Hypothalamus (tissue), 51 donors: ENCODE measurements at places on chromosomes 4 and X.

- DNase-seq = peak; percentile 19
Observed at GRCh38 chr4:152348670-152349069, 187.2 kb downstream of the FBXW7 start.

- no peak for DNase-seq
Observed at GRCh38 chr4:184755278-184755677, 21.4 kb upstream of the CENPU start.

DNA sequence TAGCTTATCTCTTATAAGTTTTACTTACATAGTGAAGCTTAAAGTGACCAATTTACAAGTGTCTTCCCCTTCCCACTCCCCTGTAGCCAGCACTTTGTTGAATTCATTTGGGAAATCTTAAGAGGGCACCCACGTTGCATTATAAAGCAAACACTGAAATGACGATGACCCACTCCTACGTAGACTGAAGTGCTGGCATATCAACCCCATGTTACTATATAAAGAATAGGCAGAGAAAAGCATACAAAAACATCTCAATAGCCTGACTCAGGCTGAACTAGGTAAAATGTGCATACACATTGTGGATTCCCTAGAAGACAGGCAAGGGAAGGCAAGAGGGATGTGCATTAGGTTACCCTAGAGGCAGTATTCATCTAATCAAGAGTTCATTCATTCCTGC is 313.4 kb downstream of the TENM3 start:
- DNase-seq = no peak

GRCh38 chrX:39011454-39012221 is 210.4 kb downstream of the MID1IP1 start:
- no peak for DNase-seq

DNA sequence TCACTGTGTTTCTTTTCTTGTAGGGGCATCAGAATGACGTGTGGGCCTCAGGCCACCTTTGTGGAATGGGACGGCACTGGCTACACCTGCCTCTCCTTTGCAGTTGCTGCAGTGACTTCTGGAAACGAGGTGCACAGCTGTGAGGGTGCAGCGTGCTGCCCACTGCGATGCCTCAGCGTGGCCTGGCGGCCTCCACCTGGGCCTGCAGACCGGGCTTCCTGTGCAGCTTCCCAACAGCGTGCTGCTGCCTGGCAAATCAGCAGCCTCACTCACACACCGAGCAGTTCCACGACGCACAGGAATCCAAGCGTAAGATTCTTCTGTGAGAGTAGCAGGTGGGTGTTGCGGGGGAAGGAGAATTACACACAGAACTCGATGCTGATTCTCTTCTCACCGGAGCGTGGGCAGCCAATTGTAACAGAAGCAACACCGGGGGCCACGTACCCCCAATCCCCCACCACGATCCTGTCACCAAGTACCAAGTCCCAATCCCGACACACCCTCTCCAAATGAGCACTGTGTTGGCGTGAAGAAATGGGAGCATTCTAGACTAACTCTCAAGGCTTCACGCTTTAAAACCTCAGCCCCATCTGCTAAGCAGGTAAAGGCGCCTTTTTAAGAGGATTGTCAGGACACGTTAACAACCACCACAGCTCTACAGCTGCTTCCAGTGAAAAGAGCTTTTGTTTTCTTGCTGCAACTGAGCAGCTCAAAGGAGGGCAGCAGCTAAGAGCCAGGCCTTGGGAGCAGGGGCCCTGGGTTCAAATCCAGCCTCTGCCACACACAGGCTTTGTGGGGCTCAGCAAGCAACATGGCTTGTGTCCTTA is 16.9 kb downstream of the WDR1 start:
- DNase-seq = no peak

DNA sequence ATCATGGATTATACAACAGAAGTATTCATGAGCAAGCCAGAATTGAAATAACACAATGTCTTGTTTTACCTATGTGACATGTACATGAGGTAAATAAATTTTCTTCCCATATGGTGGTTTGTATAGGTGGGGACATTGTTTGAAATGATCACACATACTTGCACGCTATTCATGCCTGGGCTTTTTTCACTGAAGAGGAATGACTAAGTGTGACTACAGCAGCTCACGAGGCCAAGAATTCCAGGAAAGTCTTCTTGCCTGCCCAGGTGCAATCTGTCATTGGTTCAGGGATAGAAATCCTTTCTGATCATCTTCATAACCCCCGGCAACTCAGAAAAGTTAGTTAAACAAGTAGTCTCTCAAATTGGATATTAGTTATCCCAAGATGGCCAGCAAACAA is 36.3 kb upstream of the AREG start:
- DNase-seq = no peak

GRCh38 chrX:37816766-37817165 is 30.6 kb downstream of the DYNLT3 start:
- DNase-seq = no peak
